ENCODE measurements at places on chromosomes 4 and X.

DNA sequence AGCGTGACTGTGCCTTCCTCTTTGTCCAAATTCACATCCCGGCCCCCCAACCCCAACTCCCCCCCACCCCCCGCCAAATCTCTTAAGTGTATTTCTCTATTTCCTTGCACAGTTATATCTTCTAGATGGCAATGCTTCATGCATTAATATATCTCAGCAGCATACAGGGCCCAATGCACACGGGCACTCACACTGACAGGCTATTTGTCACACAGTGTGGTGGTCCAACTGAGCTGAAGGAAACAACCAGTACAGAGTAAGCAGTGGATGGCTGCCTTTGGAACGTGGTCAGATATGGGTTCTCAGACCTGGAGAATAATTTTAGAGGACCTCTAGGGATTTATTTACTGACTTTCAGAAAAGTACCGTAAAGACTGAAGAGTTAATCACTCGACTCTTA lies 681 bp downstream of the EXOC1 start:
- DNase-seq = no peak

DNA sequence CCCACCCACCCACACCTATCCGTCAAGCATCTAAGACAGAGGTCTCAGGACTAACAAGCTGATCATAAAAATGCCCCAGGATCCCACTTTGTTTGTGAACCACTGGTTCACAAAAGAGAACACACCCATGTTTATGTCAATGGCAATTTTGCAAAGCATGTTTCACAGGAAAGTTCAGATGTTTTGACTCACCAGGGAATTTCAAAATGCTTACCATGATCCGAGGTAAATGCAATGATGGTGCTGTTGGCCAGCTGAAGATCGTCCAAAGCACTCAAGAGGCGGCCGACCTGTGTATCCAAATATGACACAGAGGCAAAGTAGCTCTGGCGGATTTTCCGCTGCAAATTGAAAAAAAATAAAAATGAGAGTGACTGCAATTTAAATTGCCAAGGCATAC lies 15.0 kb downstream of the IDS start:
- no peak for DNase-seq

- no peak for DNase-seq
These were observed 75.6 kb upstream of the DYNLT3 start for GRCh38 chrX:37922928-37923327.

GRCh38 chr4:76175336-76175735 lies 27.1 kb upstream of the NUP54 start:
- DNase-seq = no peak

DNA sequence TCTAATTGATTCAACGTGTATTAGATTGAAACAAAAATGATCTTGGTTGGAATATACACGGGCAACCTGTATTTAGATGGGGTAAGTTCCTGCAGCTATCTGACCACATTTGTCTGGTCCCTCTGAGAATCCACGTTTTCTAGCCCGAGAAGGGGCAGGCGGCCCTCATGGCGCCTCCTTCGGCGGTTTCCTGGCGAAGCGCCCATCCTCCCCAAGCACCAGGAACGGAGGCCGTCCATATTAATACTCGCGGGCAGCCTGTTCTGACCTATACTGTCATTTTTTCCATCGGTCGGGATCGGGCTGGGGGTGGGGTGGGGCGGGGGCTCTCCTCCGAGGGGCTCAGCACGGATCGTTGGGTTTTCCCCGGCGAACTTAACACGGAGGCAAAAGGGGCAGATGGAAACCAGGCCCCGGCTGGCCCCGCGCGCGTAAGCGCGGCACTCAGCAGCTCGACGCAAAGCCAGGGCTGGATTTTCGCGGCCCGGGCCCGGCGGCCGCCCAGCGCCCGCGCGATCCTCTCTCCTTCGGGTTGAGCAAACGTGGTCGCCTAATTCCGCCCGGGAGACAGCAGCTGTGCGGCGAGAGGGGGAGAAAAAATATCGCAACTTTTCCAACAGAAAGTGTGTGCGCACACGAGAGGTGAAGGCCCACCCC lies 77.2 kb upstream of the BCOR start:
- peak; percentile 91 for DNase-seq

- no peak for DNase-seq
These were observed 32.3 kb downstream of the GAB3 start for GRCh38 chrX:154718616-154719015.

DNA sequence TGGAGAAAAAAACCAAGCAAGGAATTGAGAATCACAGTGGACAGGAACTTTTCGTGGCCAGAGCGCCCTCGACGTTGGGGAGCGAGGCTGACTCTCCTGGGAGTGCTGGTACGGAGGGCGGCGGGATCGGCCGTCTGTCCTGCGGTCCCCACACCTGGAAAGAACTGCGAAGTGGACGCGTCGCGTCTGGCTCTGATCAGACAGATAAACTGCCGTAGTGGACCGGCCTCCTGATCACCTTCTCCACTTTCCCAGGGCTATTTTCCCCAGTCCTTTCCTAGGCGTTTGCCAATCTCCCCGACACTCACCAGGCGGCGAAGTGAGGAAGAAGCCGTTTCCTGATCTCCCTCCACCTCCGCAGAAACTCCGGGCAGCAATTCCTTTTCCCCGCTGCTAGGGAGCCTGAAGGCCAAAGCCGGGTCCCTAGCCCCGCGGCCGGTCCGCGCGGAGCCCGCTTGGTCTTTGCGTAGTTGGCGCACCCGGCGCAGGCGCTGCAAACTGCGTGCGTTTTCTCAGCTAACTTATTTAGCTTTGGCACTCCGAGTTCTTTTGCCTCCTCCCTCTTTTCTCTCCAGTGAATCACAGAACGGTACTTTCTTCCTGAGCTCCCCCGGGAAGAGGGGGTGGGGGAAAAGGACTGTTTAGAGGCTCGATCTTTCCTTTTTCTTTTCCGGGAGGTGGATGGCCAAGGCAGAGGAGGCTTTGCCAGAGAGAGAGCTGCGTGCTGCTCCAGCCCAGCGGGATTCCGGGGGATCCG lies at the start of gene ARSJ:
TSS of gene ARSJ (minus strand) at position 500 of the 757 bp plus-strand sequence. CDS start 813 bp downstream, outside the sequence.
- DNase-seq = peak; percentile 71

Measured in H7 (cell line).